ENCODE measurements at places on chromosomes 7 and 10.

DNA sequence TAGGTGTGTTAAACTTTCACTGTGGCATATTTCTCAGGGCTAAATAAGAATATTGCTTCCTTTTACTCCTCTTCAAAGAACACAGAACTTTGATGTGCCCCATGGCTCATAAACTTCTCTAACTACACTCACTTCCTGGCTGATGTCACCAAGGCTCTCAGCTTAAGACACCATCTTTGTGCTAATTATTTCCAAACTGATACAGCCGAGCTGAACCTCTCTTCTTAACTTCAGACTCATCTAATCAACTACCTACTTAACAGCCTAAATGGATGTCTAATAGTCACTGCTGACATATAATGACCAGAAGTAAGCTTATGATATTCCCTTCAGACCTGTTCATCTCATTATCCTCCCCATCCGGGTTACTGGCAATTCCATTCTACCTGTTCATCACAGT, 3.6 kb downstream of the C10orf67 start:
- no peak for DNase-seq

DNA sequence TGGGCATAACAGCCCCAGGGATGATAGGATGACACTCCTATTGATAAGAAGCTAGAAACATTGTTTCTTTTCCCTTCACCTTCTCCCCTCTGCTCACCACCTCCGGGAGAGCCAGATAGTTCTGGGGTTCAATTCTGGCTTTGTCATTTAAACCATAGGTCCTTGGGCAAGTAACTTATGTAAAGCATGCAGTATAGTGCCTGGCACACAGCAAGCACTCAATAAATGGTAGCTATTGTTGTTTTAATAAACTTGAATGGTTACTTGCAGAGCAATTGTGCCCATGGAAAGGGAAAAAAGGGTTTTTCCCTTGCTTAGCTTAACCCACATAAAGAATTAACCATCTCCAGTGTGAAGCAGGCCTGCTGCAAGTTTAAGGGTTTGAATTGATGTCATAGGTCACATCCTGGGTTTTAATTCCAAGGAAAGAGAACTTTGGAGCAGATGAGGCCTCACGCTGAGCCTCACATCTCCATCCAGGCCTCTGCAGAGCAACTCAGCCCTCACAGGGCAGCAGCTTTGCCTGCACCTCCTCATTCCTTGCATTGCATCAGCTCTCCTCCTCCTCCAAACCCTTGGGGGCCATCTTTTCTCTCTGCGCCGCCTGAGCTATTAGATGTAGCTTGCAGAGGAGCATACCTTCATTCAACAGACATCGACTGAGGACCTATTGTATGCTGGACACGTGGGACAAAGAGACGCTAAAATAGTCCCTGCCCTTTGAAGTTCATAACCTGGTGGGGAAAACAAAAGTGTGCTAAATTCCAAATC, 22.9 kb downstream of the ZNF775 start:
- no peak for DNase-seq

DNA sequence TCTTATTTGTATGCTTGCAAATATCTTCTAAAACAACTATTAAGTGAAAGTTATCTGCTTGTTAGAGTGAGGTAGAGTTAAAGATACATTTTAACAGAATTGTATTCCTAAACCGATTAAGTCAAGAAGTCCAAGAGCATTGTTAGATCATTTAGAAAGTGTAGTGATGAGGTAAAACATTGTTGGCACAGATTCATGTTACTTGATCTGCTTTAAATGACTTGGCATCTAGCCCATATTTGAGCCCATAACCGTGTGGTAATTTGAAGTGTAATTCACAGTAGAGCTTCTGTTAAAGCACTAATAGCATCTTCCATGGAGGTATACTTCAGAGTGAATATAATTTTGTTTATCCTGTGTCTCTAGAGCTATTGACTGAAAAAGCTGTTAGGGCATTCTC, 62.1 kb downstream of the PTEN start:
- no peak for DNase-seq

GRCh38 chr10:16933783-16934182, 116.6 kb upstream of the RSU1 start:
- no peak for DNase-seq

DNA sequence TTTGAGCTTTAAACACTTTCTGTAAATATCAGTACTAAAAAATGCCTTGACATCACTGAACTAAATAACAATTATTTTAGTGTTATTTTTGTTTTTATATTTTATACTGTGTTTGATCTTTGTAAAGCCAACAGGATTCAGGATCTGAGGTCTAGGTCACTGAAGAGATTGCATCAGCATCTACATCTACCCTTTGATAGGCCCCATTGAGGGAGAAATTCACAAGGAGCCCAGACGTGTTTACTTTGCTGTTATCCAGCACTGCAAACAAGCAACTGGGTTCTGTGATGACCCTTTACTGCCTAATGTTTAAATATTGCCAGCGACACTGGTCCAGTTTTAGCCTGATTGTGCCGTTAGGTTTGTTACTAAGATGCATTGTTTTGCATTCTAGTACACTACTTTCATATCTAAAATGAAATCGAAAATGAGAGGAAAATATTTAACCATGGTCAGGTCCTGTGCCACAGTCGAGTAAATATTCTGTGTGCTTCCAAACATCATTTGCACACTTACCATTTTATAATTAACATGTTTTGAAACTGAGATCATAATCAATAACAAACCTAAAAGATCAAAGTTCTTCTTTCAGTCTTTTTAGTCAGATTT, 48.7 kb downstream of the SP8 start:
- no peak for DNase-seq

- peak; percentile 65 for DNase-seq
Observed at GRCh38 chr10:21529032-21529910, 3.8 kb upstream of the SKIDA1 start.

GRCh38 chr10:73338801-73339368, 19.8 kb downstream of the CFAP70 start:
- no peak for DNase-seq

DNA sequence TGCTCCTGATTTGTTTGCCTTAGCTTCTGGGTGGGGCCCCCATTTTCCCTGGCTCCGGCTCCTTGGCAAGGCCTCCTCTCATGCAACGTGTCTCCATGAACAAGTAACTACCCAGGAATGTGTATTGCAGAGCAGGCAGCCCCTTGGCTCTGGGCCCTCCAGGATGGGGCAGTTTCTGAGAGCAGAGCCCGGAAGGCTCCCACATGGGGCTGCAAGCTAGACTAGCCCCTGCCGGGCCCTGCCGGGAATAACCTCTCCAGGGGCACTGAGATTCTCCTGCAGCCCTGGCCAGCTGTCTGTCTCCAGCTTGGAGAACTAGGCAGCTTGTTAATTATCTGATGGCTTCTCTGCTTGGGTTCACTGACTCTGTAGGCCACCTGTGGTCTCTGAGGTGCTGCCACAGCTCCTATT, 184.0 kb upstream of the INHBA start:
- DNase-seq: peak; percentile 97

DNA sequence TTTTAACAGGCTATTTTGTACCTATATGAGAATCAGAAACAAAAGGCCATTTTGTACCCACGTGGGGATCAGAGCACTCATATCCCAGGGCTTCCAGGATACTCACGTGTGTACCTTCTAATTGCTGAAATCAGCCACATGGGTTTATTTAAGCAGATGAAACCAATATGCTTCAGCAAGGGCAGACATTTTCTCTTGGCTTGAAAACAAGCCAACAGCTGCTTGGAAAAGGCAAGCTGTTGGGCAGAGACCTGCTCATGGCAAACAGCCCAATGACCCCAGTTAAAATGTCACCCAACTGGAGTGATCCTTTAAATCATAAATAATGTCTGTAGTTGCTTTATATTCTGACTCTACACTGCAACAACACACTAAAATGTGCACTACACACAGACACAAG, 26.5 kb upstream of the TOMM7 start:
- DNase-seq: no peak

- DNase-seq: no peak
Observed at GRCh38 chr10:30784524-30784896, 155.0 kb upstream of the LYZL2 start.

DNA sequence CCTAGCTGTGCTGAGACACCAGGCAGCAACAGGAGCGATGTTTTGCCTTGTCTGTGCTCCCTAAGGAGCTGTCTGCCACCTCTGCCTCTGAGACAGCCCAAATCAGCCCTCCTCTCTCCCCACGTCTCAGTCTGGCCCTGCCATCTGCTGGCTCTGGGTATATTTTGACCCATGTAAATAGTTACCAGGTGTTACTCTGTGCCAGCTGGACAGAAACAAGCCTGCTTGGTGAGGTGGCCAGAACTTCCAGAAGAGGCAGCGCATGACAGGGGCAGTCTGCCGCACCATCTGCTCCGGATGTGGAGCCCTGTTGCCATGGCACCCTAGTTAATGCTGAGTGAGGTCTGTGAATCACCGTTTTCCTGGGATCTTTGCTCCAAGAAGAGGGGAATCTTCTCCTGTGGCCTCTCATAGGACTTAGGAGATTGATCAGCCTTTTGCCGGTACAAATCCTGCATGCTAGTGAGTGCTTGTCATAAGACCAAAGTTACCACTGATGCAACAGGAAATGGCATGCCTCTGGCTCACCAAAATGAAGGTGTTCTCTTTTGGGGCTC, 31.8 kb downstream of the GSTO2 start:
- peak; percentile 98 for DNase-seq

All from ACHN (cell line).